ENCODE measurements at places on chromosomes 13 and 19. TPM values are rescaled to one million over a fixed set of nuclear protein-coding genes. Genes with fewer than 3 reads are reported as not detected.
A peak's percentile ranks its signal among the peaks of the same experiment; 100 is the strongest.

DNA sequence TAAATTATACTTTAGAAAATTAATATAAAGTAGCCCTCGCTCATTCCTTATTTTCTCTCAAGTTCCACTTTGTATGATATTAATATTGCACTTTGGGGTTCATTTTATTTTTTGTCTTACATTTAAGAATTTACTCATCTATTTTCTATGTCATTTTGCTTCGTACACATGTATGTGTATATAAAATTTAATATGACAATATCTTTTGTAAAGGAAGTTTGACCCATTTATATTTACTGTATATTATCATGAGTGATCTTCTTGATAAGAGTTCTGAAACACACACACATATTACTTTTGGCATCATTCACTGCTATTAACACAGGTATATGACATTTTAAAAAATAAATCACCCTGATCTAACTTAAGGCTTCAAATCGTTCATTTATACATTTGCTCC lies 83.1 kb downstream of the IRS2 start:
- no peak for DNase-seq

GRCh38 chr19:33368074-33368864 lies 5.2 kb upstream of the CEBPG start:
- peak; percentile 26 for DNase-seq

DNA sequence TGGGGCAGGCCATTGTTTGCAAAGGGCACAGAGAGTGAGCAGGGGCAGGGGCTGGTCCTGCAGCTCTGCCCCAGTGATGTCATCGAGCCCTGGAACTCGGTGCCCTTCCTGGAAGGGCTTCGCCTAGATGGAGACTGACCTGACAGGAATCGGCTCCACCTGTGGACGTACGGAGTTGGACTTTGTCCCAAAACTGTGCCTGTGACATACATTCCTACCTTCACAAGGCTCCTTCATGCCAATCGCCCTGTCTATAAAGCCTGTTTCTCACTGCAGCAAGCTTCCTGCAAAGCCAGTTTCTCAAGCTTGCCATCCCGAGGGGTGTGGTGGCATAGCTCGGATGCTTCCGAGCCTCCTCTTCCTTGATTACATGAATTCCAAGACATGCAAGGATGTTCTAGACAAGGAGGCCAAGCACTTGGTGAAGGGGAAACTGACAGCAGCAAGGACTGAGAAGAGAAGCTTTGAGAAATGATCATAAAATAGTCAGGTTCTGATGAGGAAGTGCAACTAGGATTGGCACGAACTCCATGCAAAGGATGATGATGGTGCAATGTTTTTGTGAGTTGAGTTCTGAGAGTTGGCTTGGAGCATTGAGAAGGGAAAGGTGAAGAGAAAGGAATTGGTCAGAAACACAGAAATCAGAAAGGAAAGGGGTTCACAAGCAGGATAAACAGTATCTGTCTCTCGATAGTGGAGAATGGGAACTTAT lies 73.6 kb upstream of the STK24 start:
- DNase-seq = no peak

DNA sequence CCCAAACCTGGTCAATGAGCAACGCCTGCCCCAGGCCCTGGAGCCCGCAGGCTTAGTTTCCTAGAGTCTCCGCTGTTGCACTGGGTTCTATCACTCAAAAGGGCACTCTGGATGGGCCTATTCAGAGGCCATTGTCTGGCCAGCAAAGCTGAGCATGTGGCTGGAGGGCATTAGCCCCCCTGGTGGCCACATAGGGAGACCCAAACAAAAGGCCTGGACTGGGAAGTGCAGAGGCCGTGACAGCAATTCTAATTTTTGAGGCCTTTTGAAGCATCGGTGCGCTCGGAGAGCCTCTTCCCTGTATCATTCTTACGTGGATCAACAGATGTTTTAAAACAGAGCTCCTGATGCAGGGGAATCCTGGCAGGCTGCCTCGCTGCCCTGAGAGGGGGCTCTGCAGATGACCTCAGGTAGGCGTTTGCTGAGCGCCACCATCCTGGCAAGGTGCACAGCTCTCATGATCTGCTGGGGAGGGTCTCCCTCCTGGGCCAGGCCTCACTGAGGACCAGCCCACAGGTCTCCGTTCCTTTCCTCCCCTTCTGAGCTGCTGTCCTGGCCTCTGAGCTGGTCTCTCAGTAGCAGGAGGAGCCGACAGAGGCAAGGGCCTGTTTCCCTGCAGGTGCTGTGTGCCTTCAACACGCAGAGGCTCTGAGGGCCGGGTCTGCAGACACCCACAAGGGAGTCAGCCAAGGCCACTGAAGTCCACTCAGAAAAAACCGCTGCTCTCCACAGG lies 190.5 kb downstream of the URI1 start:
- no peak for DNase-seq

GRCh38 chr19:37506387-37507166 lies at the start of gene ZNF793:
ZNF793 (plus strand) TSS chr19:37506939; CDS start chr19:37523440, 16,501 bp downstream.
- peak; percentile 89 for DNase-seq

- no peak for DNase-seq
These were observed 9.5 kb upstream of the MED26 start for GRCh38 chr19:16637535-16637934.

GRCh38 chr19:16527971-16528521 lies 14.2 kb downstream of the CHERP start:
- peak; percentile 29 for DNase-seq

- peak; percentile 96 for DNase-seq
These were observed 210.9 kb downstream of the RGCC start for GRCh38 chr13:41668130-41668757.

Gene ADGRE3
- polyA plus RNA-seq = not detected

Gene TRPC4
- 30.7 TPM for polyA plus RNA-seq

Gene LATS2
- polyA plus RNA-seq = 17.6 TPM

Gene IGSF23
- polyA plus RNA-seq = 1.3 TPM

Gene PSG11
- polyA plus RNA-seq = 0.25 TPM

Gene CYP2A6
- polyA plus RNA-seq = not detected

Gene JSRP1
- not detected for polyA plus RNA-seq

Gene RYR1
- 0.09 TPM for polyA plus RNA-seq

Gene DAND5
- polyA plus RNA-seq = 0.03 TPM

Gene ZNF296
- polyA plus RNA-seq = 0.03 TPM

Measured in fibroblast of lung (primary cell).